Stimulated activated CD4-positive, alpha-beta T cell treated with anti-CD3 and anti-CD28 coated beads, TNF-alpha, amount 100 ng/mL, for 1 hour (primary cell): ENCODE measurements at places on chromosomes 3 and 15.

DNA sequence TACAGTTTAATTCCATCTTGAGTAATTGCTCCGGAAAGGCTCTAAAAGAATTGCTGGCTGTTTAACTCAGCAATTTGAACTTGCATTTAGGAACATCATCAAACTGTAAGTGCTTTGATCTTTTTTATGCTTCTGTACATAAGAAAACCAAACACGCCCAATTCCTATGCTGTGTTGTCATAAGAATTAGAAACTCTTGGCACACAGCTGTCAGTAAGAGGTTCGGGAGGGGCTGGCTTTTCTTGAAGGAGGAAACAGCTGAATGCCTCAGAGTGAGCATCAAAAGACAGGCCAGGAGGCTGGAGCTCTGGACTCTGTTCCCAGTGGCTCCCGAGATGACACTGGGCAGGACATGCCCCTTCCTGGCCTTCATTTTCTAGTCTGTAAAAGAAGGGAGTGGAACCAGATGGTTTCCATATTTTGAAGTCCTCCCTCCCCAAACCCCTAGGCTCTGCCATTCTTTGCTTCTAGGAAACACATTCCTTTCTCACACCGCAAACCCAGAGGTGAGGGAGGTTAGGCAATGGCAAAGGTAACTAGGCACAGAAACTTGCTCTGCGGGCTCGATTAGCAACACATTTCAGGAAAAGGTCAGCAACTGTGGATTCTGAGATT lies 73.7 kb upstream of the DLG1 start:
- DNase-seq = no peak

DNA sequence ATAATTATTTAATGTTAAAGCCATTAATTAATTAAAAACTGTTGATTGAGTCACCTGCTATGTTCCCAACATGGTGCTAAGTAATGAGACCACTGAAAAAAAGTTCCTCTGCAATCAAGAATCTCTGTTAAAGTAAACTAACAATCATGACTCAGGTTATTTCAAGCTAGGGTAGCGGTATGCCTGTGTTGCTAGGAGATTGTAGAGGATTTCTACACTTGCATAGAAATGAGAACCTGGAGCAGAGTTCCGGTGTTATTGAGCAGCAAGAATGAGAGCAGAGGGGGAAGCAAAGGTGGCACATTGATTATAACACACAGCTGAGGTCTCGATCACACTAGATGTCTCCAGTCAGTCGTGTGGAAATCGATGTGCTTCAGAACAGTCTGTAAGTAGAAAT lies 41.4 kb downstream of the C3orf85 start:
- DNase-seq = no peak

DNA sequence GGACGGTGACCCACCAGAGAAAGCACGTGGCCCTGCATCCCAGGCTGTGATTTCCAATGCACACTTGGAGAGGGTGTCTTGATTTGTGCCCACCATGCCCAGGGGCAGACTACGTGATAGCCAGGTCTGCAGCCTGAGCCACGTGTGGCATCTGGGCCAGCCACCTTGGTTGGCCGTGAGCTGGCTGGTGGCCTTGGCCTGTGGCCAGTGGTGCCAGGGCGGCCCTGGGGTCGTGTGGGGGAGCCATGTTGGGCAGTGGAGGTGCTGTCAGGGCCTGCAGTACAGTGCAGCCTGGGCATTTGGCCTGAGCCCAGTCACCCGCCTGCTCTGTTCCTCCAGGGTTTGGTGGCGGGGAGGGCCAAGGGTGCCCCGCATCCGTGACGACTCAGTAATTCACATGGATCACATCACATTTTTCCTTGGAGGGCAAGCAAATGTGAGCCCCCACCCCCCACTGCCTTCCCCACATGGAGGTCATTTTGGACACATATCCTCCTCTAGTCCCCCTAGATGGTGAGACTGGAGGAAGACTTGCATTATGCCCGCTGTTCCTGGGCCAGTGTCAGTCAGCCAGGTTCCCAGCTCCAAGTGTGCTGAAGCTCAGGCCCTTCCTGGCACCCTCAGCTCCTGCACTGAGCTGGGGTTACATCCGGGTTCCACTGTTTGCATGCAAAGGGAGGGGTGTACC lies 201.4 kb downstream of the UBE3A start:
- no peak for DNase-seq

DNA sequence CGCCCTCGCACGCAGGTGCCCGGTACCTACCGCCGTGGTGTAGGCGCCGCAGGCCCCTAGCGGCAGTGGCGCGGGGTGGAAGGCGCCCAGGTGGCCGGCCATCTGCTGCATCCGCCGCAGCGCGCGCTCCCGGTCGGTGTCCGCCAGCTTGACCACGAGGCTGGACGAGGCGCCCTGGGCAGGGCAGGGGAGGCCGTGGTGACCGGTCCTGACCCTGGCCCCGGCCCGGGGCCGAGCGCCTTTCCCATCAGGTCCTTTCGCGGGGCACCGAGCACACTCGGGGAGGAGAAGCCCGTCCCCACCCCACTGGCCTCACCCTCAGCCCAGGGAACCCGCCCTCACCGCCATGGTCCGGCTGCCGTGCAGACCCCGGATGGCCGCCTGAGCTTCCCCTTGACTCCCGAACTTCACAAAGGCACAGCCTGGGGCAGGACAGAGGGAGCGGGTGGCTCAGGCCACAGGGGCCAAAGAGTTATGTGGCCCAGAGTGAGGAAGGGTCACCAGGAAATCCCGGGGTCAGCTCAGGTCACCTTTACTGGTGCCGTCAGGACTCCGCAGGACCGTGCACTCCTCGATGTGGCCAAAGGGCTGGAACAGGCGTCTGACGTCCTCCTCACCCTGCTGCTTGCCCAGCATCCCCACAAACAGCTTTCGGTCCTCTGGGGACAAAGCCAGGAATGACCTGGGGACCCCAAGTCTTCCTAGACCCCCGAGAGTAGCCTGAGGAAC lies 17.4 kb upstream of the PARP6 start:
- DNase-seq = no peak

DNA sequence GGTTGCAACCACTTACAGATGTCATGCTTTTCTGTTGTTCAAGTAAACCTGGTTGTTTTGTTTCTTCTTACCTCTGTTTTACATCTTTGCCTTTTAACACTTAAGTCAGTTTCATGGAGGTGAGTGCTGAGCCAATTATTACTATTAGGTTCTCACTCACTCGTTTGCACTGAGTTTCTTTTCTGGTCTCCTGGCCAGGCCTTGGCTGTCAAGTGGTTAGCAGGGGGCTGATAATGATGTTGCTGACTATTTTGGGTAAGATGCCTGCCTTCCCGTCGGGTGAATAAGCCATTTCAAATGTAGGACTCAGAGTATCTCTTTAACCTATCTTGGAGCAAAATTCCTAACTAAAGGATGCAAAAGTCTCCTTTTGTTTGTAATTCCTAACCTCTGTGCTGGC lies 78.5 kb downstream of the KLHL25 start:
- no peak for DNase-seq

DNA sequence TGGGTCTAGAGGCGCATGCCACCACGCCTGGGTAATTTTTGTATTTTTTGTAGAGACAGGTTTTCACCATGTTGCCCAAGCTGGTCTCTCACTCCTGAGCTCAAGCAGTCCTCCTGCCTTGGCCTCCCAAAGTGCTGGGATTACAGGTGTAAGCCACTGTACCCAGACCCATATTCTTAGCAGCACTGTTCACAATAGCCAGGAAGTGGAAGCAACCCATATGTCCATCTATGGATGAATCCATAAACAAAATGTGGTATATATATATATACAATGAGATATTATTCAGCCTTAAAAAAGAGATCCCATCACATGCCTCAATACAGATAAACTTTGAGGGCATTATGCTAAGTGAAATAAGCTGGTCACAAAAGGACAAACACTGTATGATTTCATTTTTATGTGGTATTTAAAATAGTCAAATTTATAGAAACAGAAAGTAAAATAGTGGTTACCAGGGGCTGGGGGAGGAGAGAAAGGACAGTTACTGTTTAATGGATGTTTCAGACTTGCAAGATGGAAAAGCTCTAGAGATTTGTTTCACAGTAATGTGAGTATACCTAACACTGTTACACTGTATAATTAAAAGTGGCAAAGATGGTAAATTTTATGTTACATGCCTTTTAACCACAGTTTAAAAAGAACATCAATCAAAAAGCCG lies 35.7 kb upstream of the GRAMD1C start:
- DNase-seq = no peak

DNA sequence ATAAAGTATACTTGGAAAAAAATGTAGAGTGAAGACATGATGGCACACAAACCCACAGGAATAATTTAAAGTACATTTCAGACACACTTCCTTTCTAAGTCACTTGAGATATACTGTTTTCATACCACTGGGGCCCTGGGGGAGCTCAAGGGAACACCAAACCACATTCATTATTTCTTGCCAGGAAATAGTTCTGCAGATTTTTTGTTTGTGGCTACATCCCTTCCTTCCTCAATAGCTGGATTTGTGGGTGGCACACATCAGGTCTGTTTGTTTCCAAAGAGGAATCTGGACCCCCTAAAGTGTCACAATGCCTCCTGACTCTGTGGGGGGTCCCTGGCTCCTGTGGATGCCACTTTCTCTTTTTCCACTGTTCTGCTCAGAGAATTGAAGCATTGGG lies 153.5 kb upstream of the COL8A1 start:
- no peak for DNase-seq

DNA sequence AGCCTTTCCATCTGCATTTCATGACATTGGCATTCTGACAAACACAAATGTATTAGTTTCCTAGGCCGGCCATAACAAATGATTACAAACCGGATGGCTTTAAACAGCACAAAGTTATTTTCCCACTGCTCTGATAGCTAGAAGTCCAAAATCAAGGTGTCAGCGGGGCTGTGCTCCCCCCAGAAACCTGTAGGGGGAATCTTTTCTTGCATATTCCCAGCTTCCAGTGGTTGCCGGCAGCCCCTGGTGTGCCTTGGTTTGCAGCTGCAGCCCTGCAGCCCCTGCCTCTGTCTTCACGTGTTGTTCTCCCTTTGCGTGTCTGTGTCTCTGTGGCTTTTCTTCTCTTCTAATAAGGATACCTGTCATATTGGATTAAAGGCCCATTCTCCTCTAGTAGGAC lies 79.0 kb upstream of the CDV3 start:
- DNase-seq = no peak

DNA sequence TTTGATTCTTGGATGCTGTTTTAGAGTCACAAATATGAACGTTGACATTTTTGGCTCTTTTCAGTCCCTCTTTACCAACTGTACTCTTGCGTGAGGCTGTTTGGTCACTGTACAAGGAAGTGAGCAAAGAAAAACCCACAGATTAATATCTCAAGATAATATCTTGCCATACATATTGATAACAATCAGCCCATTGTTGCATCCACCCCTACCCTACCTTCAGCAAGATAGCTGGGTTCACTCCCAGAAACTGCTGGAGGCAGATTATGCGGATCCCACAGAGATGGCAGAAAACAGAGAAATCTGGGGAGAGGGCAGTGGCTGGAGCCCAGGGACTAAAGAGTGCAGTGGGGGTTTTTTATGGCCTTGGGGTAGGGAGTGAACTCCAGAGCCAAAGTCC lies 29.9 kb upstream of the MFSD1 start:
- DNase-seq = no peak

DNA sequence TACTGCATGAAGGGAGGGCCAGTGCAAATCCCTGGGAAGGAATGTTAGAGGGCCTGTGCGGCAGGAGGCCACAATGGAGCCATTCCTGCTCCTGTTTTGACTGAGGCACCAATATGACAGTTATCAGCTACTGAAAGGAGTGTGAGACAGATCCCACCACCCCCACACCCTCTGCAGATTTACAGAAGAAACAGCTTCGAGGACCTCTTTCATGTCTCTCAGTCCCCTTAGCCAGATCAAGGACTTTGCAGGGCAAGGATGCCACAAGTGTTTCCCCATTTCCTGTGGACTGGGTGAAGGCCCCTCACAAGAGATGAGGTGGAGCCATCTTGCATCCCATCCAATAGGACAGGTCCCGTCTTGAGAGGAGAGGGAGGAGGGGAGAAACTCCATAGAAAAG lies 48.5 kb upstream of the RASGRP1 start:
- DNase-seq = no peak

DNA sequence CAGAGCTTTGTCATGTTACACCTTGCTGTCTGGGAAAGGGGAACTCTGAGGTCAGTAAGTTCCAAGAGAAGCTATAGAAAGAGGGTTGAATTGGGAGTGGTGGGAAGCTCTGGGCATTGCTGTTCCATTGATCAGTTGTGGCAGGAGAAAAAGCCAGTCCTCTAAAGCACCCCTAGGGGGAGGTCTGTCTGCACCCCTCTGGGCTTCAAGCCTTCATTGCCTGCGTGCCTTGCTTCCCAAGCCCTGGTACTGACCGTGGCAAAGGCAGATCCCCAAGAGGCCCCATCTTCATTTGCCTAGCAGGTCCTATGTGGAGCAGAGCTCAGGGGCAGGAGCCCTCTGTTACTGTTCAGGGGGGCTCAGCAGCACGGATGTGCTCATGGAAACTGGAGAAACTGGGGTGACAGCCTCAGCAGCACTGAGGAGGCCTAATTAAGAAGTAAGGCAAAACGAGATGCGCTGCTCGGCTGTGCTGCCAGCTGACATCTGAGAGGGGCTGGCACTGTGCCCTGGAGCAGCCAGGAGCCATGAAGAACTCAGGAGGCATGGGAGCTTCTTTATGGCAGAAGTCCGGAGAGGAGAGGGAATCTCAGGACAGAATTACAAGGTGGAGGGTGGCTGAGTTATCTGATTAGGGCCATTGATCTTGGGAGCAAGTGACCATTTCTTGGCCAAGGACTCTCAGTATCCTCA lies 270.9 kb downstream of the RPLP1 start:
- no peak for DNase-seq

GRCh38 chr3:38579551-38580449 lies 69.7 kb downstream of the SCN5A start:
- DNase-seq = no peak

GRCh38 chr3:141056751-141057171 lies 5.6 kb downstream of the SPSB4 start:
- no peak for DNase-seq

- DNase-seq = peak; percentile 70
These were observed 29.2 kb downstream of the AP3B2 start for GRCh38 chr15:82680200-82681102.

DNA sequence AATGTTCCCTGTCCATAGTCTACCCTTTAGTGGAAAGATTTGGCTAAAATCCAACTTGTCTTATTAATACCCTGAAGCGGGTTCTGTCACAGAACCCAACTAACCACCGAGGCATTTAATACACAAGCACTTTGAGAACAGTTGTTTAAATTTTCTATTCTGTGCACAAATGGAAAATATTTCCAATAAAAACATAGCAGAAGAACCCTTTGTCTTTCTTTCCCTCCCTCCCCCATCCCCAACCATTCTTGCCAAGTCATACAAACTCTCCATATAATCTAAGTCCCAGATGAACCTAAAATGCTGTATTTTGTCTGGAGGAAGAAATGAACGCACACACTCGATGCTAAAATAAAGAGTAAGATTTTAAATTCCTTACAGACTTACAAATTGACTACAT lies 126.9 kb upstream of the STRIT1 start:
- no peak for DNase-seq

- DNase-seq = no peak
These were observed 348.7 kb downstream of the NTRK3 start for GRCh38 chr15:87907676-87908446.

GRCh38 chr3:177793451-177793850 lies 596.2 kb upstream of the TBL1XR1 start:
- no peak for DNase-seq

GRCh38 chr3:177300039-177300833 lies 103.0 kb upstream of the TBL1XR1 start:
- DNase-seq = no peak
